CD8-positive, alpha-beta T cell (primary cell): ENCODE measurements at places on chromosomes 5 and 9.

GRCh38 chr5:178499352-178499751, 90.8 kb downstream of the COL23A1 start:
- DNase-seq: no peak

DNA sequence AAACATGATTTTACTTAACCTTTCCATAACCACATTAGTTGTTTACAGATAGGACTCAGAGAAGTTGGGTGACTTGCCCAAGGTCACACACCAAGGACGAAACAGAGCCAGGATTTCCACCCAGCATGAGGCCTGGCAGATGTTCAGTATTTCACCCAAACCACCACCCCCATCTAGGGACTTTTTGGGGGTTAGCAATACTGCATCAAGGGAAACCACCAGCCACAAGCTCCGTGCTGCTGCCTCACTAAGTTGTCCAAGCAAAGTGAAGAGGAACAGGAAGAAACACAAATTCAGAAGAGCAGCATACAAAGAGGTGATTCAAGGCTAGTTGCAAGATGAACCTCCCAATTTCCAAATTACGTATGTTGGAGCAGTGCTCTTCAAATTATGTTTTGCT, 219.6 kb upstream of the RORB start:
- DNase-seq: peak; percentile 80

- no peak for DNase-seq
These were observed 16.8 kb downstream of the OSTF1 start for GRCh38 chr9:75105019-75105540.

GRCh38 chr9:112050544-112051475, 124.3 kb downstream of the SUSD1 start:
- DNase-seq: no peak

- no peak for DNase-seq
These were observed 4.1 kb downstream of the SLC23A1 start for GRCh38 chr5:139378941-139379361.

DNA sequence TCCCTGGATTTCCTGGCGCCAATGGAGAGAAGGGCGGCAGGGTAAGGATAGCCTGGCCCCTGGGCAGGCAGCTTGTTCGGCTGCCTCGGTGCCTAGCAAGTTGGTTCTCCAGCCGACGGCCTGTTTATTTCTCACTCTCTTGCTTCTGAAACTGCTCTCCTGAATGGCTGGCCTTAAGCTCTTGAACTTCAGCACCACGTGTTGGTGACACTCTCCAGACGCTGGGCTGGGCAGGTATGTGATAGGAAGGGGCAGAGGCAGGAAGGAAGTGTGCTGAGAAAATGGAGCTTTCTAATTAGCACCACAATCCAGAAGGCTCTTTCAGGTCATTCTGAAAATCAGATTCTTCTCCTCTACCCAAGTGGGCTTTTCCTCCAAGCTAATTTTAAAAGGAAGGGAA, 91.4 kb upstream of the FCN2 start:
- DNase-seq: no peak

DNA sequence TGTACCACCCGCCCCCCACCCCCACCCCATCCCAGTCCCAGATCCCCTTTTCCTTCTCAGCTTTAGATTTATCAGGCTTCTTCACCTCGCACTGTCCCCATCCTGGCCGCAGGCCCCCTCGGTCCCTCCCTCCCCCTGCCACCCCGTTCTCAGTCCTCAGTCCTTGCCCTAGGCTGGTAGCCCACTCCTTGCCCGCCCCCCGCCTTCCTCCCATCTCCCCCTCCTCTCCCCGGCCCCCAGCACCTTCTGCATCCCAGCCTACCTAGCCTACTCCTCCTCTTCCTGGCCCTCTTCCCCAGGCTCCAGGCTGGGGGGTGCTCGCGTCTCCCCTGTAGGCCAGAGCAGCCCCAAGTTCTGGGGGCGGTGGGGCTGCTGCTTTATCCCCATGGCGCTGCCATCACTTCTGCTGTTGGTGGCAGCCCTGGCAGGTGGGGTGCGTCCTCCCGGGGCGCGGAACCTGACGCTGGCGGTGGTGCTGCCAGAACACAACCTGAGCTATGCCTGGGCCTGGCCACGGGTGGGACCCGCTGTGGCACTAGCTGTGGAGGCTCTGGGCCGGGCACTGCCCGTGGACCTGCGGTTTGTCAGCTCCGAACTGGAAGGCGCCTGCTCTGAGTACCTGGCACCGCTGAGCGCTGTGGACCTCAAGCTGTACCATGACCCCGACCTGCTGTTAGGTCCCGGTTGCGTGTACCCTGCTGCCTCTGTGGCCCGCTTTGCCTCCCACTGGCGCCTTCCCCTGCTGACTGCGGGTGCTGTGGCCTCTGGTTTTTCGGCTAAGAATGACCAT, 828 bp downstream of the NPR2 start:
- DNase-seq: no peak

DNA sequence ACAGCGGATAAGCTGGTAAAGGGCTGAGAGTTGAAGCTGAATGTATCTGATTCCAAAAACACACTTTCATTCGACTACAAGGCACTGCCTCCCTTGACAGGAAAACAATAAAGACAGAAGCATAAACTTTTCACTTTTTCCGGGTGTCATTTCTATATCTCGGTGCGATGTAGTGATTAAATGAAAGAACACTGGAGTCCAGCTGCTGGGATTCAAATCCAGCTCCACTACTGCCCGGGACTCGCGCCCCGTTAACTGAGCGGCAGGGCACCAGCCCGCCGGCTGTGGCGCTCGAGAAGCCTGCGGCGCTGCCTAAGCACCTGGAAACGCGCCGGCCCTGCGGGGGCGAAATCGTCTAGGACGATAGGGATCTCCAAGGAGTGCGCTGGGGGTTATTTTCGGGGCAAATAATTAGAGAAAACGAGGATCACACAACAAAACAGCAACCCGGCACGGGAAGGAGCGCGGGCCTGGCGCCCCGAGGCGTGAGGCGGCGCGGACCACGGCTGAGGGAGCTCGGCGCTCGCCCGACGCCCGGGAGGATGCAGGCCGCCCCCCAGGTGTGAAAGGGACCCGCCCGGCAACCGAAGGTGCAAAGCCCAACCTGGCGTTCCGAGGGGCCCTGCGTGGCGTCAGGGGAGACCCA, 837 bp downstream of the UIMC1 start:
- DNase-seq: peak; percentile 42

GRCh38 chr5:142698447-142699183, 12.7 kb upstream of the FGF1 start:
- no peak for DNase-seq

GRCh38 chr5:72232838-72233237, 87.2 kb downstream of the MRPS27 start:
- DNase-seq: no peak

DNA sequence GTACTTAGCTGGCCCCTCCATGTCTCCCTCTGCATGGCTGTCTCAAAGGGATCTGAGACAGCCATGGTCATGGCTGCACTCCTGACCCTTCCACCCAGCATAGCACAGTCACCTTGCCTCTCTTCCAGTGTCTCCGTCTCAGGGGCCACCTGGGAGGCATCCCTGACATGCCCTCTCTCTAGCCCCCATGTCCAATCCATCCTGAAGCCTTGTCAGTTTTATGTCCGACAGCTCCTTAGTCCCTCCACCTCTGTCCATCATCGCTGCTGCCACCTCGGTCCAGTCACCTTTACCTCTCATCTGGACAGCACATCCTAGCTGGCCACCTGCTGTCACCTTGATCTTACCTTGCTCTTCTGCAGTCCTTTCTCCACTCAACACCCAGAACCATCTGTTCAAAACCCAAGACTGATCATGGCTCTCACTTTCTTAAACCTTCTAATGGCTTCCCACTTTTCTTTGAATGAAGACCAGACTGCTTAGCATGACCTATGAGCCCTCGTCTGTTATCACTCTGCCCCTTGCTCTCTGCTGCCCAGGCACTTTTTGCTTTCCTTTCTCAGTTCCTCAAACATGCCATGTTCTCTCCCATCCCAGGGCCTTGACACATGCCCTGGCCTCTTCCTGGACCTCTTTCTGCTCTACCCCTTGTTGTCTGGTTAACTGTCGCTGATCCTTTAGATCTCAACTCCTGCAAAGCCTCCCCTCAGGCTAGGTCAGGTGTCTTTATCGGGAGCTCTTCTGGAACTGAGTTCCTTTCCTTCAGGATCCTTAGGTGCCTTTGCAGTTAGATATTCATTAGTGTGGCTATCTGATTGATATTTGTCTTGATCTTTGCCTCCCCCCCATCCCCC, 181.8 kb upstream of the PITX1 start:
- no peak for DNase-seq

GRCh38 chr5:148454576-148454975, 70.8 kb downstream of the FBXO38 start:
- DNase-seq: no peak

DNA sequence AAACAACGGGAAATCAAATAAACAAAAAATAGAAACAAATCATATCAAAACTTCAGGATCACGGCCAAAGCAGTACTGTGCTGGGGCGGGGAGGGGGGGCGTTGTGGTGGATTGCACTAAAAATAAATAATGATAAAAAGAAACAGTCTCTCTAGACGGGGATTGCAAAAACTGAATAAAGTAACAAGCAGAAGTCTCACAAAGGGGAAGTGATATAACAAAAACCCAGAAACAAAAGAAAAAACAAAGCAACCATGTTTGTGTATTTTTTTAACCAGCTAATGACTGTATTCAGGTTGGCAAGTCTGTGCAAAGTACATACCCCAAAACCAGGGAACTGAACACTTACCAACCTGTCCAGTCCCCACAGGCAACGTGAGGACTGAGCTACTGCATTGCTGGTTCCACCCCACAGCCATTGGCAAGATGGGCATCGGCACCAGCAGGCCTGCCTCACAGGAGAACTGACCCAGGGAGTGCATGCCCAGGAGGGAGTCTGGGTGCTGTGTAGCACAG, 24.1 kb downstream of the BICD2 start:
- no peak for DNase-seq

- DNase-seq: no peak
These were observed 50.4 kb upstream of the PRR16 start for GRCh38 chr5:120413686-120414085.

GRCh38 chr5:147918101-147918685, 11.9 kb upstream of the C5orf46 start:
- no peak for DNase-seq

DNA sequence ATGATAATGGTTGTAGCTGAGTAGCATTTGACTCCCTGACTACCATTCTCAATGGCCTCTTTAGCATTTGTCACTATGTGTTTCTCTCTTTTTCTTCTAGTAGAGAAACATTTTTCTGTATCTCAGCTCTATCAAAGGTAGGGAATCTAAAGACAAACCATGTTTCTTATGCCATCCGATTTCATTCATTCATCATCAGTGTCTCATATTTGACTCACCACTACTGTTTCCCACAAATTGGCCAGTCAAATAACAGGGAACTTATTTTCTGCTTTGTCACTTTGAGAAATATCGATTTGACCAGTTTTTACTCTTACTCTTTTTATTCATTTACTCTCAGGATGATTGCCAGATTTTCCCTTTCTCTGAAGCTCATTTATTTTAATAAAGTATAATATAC, 282.3 kb downstream of the TMEM167A start:
- DNase-seq: no peak

DNA sequence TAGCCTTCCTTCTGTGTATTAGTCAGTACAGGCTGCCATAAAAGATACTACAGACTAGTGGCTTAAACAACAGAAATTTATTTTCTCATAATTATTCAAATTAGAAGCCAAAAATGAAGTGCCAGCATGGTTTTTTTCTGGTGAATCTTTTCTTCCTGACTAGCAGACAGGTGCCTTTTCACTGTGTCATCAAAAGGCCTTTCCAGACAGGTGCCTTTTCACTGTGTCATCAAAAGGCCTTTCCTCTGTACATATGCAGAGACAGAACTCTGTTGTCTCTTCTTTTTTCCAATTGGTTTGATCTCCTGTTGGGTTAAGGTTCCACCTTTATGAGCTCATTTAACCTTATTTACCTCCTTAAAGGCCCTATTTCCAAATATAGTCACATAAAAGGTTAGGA, 599.9 kb downstream of the ISL1 start:
- no peak for DNase-seq

- no peak for DNase-seq
These were observed 18.4 kb upstream of the DEPDC1B start for GRCh38 chr5:60718166-60718892.

- DNase-seq: no peak
These were observed 616 bp downstream of the IL11RA start for GRCh38 chr9:34652602-34653000.

DNA sequence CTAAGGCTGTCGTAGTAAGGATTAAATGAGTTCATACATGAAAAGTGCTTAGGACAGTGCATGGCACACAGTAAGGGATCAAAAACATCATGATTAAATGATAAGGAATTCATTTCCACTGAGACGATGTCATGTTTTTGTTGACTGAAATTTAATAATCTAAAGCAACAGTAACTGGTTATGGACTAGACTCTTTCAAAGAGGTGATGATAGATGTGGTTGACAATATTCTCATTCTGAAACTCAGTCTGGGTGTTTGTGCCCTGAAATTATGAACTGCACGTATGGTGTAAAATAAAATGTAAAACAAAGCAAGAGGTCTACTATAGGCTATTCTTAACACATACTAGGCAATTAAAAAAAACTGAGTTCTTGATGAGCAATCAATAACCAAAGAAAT, 280.0 kb downstream of the DENND1A start:
- DNase-seq: no peak

DNA sequence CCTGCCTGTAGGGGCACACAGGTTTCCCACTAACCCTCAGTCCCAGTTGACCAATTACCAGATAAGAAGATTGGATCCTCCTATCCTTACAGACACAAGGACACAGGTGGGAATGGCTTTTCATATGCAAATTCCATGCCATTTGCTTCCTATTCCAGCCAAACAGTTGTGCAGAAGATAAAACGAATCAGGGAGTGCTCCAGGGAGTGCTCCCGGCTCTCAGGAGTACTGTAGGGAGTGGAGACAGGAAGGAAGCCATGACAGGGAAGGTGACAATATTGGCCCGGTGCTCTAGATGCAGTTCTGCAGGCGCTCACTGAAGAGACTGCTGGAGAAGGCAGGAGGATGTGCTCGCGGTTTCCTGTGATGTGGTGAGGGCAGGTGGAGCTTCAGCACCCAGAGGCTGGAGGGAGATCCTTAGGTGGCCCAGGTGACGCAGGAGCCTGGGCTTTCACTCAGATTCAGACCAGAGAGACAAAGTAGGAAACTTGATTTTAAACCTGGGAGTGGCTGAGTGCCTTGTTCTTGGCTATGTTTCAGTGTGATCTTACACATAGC, 260.0 kb downstream of the AUH start:
- DNase-seq: peak; percentile 82

DNA sequence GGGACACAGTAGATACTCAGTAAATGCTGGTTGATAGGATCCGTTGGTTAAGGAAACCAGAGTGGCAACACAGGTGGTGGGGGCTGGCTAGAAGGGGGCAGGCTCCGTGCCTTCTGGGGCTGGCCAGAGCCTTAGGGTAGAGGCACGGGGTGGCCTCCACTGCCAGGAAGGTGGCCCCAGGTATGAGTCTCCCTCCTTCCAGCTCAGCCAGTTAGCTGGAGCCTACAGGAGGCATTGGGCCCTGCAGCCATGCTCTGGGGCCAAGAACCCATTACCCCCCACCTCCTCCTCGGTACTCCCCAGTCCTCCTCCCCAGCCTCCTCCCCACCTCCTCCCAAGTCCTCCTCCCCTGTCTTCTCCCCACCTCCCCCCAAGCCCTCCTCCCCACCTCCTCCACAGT, 27.7 kb downstream of the CXXC5 start:
- DNase-seq: no peak
